ENCODE measurements at places on chromosomes 6 and 20.

- DNase-seq, result no peak
These were observed 16.7 kb upstream of the MAK start for GRCh38 chr6:10854922-10855632.

DNA sequence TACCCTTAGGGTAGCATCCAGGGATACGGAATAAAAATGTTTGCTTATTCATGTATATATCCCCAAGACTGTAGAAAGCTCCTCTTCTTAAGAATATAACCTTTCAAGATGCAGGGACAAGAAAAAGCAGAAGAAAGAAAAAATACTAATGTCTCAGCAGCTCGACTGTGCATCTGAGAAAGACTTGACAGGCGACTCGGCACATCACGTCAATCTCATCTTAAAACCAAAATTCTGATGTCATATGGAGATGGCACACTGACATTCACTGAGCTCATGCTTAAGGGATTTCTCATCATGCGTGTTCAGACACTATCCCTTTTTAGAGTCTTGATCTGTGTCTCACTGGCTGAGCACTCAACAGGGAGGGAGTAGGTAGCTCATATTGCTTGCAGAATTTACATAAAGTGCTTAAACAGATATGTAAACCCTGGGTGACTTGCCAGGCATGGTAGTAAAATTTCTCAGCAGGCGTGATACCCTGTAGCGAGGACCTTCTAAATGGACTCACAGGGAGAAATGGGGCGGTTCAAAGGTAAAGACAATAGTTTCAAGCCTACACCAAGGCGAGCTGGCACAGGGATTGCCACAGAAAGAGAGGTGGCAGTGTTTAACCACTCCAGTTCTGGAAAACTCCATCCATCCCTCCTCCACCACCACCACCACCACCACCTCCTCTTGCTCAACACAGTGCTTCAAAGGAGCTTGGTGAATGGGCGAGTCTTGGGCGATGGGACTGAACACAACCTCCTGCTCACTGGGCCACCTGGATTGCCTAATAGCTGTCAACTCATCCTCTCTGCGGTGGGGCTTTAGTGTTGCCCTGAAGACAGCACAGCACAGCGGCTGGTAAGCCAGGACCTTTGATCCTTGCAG lies 330.5 kb downstream of the TFAP2A start:
- DNase-seq, result no peak

DNA sequence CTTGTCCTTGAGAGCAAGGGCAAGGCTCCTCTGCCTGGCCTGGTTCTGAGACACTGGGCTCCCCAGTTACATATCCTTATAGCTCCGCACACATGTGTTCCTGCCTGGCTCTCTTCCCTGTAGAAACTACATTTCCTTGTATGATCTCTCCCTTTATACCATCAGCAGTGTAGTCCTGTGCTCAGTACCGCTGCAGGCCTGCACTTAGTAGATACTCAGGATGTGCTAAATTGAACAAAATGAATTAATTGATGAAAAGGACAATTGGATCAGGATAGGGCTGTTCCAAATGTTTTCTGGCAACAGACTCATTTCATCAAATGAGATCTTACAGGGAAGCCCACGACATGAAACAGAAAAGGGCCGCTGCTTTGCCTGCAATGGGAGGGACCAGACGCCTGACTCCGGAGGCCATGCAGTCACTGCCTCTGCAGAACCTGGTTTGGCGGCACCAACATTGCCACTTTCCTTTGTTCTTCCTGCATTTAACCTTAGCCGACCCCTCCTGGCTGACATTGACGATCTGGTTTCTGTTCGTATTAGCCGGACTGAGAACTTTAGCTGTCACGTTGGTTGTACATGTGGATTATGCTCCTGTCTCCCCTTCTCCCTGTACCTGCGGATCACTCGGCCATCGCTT lies 53.3 kb downstream of the CHMP4B start:
- no peak for DNase-seq

DNA sequence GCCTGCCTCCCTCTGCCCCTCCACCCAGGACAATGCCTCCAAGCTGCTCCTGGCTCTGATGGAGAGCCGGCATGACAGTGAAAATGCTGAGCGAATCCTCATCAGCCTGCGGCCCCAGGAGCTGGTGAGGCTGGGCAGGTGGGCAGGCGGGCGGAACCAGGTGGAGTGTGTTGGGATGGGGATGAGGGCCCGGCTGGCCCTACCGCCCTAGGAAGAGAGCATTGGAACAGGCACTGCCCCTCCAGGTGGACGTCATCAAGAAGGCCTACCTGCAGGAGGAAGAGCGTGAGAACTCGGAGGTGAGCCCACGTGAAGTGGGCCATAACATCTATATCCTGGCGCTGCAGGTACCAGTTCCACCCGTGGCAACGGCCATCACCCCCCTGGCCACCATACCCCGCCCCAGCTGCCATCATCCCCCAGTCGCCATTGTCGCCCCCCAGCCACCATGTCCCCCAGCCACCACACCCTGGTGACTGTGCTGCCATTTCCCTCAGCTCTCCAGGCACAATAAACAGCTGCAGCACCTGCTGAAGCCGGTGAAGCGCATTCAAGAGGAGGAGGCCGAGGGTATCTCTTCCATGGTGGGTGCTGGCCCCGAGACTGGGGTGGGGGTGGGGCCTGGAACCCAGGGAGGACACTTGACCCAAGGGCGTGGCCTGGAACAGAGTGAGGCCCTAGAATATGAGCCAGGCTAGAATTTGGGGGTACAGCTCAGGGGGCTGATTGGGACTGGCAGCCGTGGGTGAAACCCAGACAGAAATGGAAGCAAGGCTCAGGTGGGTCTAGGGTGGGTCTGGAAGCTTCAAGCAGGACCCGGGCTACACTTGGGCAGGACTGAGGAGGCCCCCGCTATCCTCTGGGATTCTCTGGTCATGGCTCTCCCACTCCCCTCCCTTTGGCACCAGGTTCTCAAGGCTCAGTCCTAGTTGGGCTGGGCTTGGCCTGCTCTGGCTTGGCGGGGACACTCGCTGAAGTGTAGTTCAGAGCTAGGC lies 24.2 kb downstream of the UQCC2 start:
- no peak for DNase-seq

- DNase-seq, result no peak
These were observed 139.6 kb upstream of the RNF24 start for GRCh38 chr20:4154958-4155411.

DNA sequence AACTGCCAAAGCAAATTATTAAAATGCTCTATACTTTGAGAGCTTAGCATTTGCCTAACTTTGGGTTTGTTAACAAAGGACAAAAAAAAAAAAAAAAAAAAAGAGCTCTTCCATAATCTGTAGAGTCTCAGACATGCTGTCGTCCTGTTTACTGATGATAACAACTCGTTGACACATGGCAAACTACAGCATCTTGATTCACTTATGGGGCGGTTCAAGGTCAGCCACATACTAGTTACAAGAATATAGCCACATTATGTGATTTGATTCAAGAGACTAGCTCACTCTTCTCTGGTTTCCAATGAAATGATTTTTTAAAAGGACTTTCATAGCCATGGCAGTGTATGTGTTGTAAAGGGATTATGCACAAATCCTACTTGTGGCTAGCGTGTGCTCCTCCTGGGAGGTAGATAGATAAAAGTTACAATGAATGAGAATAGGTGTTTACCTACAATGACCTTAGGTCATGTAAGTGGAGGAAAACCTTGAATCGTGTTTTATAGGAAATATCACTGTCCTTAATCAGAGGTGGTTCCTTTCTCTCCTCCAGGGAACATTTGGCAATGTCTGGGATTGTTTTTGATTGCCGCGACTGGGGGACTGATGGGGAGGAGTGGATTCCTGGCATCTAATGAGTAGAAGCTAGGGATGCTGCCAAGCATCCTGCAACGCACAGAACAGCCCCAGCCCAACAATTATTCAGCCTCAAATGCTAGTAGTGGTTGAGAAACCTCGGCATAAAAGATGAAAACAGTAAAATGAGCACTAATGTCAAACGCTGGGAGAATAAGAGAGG lies 969.2 kb upstream of the SLC35B3 start:
- DNase-seq, result no peak

DNA sequence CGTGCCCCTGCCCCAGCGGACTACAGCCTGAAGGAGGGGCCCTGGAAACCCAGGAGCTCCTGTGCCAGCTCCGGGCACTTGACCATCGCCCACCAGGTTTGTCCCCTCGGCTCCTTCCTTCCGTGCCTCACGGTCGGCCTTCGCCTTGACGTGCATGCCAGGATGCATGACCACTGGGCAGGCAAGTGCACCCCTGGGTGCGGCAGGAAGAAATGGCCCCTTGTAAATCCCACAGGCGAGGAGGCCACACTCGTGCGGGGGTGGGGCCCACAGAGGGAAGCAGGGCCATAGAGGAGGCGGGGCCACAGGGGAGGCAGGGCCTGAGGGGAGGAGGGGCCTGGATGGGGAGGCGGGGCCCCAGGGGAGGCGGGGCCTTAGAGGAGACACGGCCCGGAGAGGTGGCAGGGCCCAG lies 81.7 kb downstream of the YTHDF1 start:
- DNase-seq, result no peak

DNA sequence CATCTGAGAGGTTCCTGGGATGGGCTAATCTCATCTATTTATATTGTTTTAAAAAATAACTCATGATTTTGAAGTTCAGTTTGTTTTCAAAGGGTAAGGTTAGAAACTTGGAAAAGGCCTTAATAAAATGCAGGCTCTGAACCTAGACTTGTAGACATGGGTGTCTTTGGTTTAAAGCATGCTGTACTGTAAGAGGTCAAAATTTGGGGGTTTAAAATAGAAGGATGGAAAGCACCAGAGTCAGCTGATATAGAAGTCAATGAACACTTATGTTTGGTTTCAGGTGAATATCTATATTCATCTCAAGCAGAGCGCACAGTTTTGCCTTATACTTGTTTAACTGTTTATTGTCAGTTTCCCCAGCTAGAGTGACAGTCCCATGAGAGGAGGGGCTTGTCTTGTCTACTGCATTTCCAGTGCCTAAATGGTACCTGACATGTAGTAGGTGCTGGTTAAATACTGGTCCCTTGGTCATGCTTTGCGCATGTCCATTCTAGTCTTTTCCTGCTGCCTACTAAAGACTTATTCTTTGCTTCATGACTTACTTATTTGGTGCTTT lies 112.3 kb upstream of the DTNBP1 start:
- DNase-seq, result no peak

- DNase-seq, result no peak
These were observed 138.7 kb downstream of the MACROD2 start for GRCh38 chr20:14134004-14134403.

DNA sequence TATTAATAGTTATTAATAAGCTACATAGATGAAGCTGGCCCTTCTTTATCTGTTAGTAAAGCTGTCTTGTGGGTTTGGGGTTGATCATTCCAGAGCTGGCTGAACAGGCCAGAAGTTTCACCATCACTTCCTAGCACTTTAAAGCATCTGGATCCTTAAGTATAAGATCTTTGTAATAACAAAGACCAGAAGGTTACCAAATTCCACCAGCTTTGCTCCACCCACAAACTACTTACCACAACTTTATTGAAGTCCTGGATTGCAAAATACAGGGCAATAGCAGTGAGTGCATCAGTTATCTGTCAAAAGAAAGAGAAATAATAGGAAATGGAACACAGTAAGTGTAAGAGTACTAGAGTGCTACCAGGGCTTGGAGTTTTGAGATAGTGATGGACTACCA lies 33.0 kb downstream of the PIGU start:
- DNase-seq, result no peak

GRCh38 chr6:112257178-112257855 lies 3.0 kb upstream of the LAMA4 start:
- DNase-seq, result no peak

DNA sequence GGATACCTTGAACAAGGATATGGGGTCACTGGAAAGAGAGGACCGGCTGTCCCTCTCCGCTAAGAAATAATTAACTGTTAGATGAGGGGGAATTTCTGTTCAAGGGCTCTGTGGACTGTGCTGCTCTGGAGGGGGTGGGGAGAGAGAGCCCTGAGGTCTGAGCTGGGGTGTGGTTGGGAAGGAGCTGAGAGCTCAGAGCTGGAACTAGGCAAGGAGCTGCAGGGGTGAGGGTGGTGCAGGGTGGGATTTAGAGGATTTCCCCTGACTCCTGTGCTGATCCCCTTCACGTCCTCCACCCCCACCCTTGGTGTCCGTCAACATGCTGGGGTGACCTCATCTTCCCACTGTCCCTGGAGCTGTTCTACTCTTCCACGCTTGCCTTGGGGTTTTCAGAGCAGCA lies 52.5 kb downstream of the HLA-A start:
- no peak for DNase-seq

DNA sequence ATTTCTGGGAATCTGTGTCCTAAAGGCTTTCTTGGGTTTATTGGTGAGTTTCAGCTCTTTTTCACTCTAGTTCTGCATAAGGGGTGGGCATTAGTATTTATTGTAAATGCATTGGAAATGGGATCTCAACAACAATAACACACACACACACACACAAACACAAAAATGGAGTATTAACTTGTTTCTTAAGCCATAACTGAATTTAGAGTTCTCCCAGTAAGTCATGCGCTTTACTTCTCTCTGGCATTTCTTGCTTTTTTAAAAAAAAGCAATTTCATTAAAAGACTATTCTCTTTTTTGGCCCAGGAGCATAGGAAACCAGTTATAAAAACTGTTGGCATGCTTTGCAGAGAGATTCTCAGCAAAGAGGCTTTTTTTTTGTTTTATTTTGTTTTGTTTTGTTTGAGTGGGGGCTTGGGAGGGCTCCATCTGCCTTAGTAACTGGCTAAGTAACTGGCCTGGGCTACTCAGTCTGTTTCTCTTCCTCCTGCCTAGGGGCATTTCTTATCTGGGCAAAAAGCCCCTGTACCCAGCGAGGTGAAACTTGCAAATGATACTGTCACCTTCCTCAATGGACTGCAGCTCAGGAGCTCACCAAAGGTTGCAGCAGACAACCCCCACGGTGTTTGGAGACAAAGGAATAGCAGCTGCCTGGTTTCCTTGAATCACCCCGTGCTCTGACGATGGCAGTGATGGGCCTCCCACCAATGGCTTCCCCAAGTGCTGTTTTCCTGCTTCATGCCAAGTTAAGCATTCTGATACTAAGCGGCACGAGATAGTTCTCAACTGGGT lies 128.5 kb downstream of the BCAS1 start:
- DNase-seq, result no peak

GRCh38 chr6:137764464-137764863 lies 102.6 kb upstream of the TNFAIP3 start:
- DNase-seq, result no peak

DNA sequence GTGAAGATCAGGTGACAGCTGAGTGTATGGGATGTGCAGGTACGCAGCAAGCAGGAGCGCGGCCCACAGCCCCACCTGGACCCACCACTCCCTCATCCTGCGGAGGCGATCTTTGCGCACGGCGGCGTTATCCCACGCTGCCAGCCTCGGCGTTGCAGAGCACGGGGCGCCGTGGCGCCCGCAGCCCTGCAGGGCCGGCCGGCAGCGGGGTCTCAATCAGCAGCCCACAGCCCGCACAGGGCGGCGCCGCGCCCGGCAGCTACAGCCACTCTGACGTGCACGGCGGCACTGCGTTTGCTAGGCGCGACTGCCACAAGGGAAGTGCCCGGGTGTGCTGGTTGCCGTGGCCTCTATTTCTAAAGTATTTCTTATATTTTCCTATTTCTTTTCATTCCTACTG lies 46.9 kb downstream of the LAMA2 start:
- no peak for DNase-seq

All from NCI-H187 treated with DMSO at 0.1 percent for 48 hours (cell line).